ENCODE measurements at places on chromosomes 11 and 22.

- no peak for DNase-seq
Observed at GRCh38 chr11:86863476-86863875, 63.1 kb downstream of the PRSS23 start.

DNA sequence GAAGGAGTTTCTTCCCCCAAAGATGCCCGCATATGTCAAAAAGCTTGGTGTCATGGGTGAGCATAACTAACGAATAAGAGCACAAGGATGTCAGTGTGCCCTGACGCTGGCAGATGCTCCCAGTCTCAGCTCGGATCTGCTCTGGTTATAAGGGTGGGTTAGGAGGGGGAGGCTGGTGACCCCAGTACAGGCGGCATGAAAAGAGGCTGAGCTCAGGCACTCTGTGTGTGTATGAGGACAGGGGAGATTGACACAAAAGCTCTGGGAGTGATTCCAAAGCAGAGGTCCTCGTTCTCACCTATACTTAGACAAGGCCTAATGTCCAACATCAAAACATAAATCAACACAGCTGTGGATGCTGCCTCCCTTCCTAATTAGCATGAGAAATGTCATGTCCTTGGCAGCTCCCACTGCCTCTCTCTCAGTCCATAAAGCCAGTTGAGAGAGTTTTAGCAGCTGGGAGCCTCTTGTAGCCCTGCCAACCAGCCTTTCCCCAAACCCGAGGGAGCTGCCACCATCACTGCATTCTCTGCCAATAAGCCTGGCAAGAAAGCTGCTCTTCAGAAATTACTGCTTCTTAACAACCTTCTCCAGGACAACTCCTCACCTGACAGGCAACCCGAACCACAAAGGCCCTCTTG lies 59.8 kb downstream of the SC5D start:
- peak; percentile 64 for DNase-seq

DNA sequence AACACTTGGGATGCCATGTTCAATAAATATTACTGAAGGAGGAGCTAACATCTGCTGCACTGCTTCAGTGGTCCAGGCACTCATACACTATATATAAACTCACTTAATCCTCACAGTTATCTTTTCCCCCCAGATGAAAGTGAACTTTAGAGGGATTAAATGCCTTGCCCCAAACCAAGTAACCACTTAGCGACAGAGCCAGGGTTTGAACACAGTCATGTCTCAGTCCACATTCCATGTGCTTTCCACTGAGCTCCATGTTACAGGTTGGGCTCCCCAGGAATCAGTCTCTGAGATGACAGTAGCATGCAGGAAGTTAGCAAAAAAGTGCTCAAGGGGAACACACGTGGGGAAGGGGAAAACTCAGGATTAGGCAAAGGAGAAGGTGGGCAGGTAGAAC lies 59.3 kb downstream of the ENDOD1 start:
- DNase-seq: no peak

- no peak for DNase-seq
Observed at GRCh38 chr11:105298630-105299029, 159.1 kb upstream of the CARD18 start.

- DNase-seq: no peak
Observed at GRCh38 chr11:706957-707816, 1.2 kb downstream of the EPS8L2 start.
